Uterus (tissue), 4 donors: ENCODE measurements at places on chromosomes 16 and 17. TPM values are rescaled to one million over a fixed set of nuclear protein-coding genes. Genes with fewer than 3 reads are reported as not detected.

Gene DLX3
- total RNA-seq: not detected

- H3K27ac ChIP-seq: no peak overlapping the region
- H3K4me3 ChIP-seq: no peak overlapping the region
- no peak for DNase-seq
- H3K36me3 ChIP-seq: no peaks in the 10 kb centered on the region
- no peaks in the 10 kb centered on the region for H3K27me3 ChIP-seq
These were observed 197.8 kb downstream of the CEP112 start for GRCh38 chr17:65994114-65994513.

DNA sequence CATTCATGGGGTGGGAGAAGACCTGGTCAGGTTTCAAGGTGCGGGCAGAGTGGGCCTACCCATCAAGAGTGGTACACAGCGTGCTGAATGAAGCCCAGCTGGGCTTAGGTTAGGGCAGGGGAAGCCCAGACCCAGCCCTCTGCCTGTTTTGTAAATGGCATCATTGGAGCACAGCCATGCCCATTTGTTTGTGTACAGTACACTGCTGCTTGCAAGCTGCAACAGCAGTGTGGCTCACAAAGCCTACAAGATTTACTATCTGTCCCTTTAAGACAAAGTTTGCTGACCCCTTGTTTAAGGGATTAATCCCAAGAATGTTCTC, 230.1 kb upstream of the TNRC6C start:
- H3K4me3 ChIP-seq: no peak overlapping the region
- no peaks in the 10 kb centered on the region for H3K36me3 ChIP-seq
- DNase-seq: no peak
- H3K27ac ChIP-seq: peak overlapping the region; percentile 63

Gene SCIMP
- total RNA-seq: 0.62 TPM

GRCh38 chr17:9987779-9988585, 82.9 kb upstream of the RCVRN start:
- no peaks in the 10 kb centered on the region for H3K27me3 ChIP-seq
- DNase-seq: no peak
- no peak overlapping the region for H3K27ac ChIP-seq
- H3K4me3 ChIP-seq: no peak overlapping the region
- H3K4me1 ChIP-seq: no peaks in the 10 kb centered on the region

Gene GNAO1
- total RNA-seq: 7.2 TPM

Gene TMC5
- under 0.01 TPM for total RNA-seq

Gene SCGB1C2
- not detected for total RNA-seq

GRCh38 chr17:37818689-37819088, 73.8 kb upstream of the HNF1B start:
- no peaks in the 10 kb centered on the region for H3K36me3 ChIP-seq
- no peak overlapping the region for H3K4me3 ChIP-seq
- H3K4me1 ChIP-seq: no peaks in the 10 kb centered on the region
- no peak overlapping the region for H3K27ac ChIP-seq

- peak; percentile 5 for DNase-seq
- no peaks in the 10 kb centered on the region for H3K36me3 ChIP-seq
- peaks cover 7% of the 10 kb centered on the region for H3K4me1 ChIP-seq
- no peak overlapping the region for H3K27ac ChIP-seq
- no peak overlapping the region for H3K4me3 ChIP-seq
These were observed 8.0 kb downstream of the PDF start for GRCh38 chr16:69322343-69322742.
